ENCODE measurements at places on chromosomes 13 and 19.

DNA sequence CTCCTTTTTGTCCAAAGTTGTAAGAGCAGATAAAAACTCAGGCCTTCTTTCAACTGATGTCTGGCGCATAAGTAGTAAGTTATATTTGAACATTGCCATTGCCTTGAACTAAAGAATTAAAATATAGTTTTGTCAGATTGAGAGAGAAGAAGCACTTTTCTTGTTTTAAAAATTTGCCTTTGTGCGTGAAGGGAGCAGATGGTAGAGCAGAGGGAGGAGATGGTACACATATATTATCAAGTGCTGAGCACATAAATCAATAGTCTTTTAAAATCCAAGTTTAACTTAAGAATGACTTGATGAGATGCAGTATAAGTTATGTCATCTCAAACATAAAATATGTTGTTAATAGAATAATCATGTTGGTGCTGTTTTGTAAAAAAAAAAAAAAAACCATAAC, 504.6 kb upstream of the KLHL1 start:
- DNase-seq = no peak

- no peak for DNase-seq
These were observed 759 bp downstream of the PPP1R15A start for GRCh38 chr19:48872884-48873475.

DNA sequence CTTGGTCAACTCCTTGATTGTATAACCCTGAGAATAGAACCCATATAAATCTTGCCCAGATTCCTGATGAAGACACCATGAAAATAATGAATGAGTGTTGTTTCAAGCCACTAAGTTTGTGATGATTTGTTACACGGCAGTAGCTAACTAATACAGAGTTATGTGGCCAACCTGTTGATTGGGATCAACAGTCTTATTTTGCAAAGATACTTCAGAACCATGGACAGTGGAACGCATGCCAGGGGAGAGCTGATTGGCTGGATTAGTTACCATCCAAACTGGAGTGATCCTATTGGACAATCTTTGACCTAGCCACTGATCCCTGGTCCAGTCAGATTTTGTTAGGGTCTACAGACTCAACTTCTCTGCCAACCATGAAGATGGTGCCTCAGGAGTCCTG, 26.6 kb downstream of the CD70 start:
- no peak for DNase-seq

GRCh38 chr13:103431856-103432255, 365.6 kb upstream of the SLC10A2 start:
- DNase-seq = no peak

- no peak for DNase-seq
These were observed 52.6 kb downstream of the MAP4K1 start for GRCh38 chr19:38564981-38565690.
